Osteoblast (primary cell): ENCODE measurements at places on chromosomes 1 and 21. TPM values are rescaled to one million over a fixed set of nuclear protein-coding genes. Genes with fewer than 3 reads are reported as not detected.

PDZK1 gene
- total RNA-seq: 0.29 and 0.36 TPM in 2 replicates

TRMT1L gene
- total RNA-seq: 12.3 and 16.5 TPM in 2 replicates

RPAP2 gene
- total RNA-seq: 8.5 and 8.7 TPM in 2 replicates

SYT14 gene
- 0.29 and 0.36 TPM in 2 replicates for total RNA-seq

AMY2A gene
- not detected in 2 replicates for total RNA-seq

DCST1 gene
- total RNA-seq: not detected in 2 replicates

F5 gene
- not detected in 2 replicates for total RNA-seq

GBP3 gene
- 22.4 and 39.1 TPM in 2 replicates for total RNA-seq

ZNF683 gene
- total RNA-seq: not detected in 2 replicates

C1orf87 gene
- not detected in 2 replicates for total RNA-seq

CNN3 gene
- 316 and 333 TPM in 2 replicates for total RNA-seq

TFAP2E gene
- total RNA-seq: under 0.01 and 0.29 TPM in 2 replicates

FBXO2 gene
- total RNA-seq: 0.29 and 0.36 TPM in 2 replicates

BSND gene
- total RNA-seq: not detected in 2 replicates

C1orf74 gene
- 2.5 and 3.5 TPM in 2 replicates for total RNA-seq

ATP6V1G3 gene
- total RNA-seq: 0.36 TPM in 1 of 2 replicates, not detected in the other

SERPINC1 gene
- total RNA-seq: under 0.01 TPM in 1 of 2 replicates, not detected in the other
